Endothelial cell of umbilical vein (primary cell): ENCODE measurements at places on chromosomes 12 and 14. TPM values are rescaled to one million over a fixed set of nuclear protein-coding genes. Genes with fewer than 3 reads are reported as not detected.

The LRRIQ1 gene
- 0.06 and 0.08 TPM in 2 replicates for polyA plus RNA-seq

The IGFBP6 gene
- polyA plus RNA-seq, result 18.2 TPM in 2 replicates

The APAF1 gene
- polyA plus RNA-seq, result 6.2 and 7.2 TPM in 2 replicates

The PKP2 gene
- polyA plus RNA-seq, result 1.4 and 1.5 TPM in 2 replicates

GRCh38 chr12:28996688-28997087 is 152.4 kb upstream of the FAR2 start:
- DNase-seq, result no peak

DNA sequence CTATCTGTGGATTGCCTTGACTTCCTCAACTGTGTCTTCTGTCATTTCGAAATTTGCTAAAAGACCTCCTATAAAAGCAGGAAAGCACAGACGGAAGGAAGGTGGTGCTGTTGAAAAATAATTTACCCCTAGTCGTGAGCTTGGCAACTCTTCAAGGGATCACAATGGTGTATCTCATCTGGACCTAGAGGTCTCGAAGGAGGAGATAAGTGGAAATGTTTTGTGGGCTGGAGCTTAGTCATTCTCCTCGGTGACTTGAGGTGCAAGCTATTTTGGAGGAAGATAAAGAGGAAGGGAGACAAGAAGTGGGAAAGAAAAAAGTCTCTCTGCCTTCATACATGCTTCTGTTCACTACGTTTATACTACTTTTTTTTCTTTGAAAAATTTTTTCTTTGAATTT is 89.9 kb downstream of the FLRT2 start:
- no peak for DNase-seq

- DNase-seq, result no peak
Measured at GRCh38 chr12:47244835-47245234, 165.1 kb upstream of the AMIGO2 start.

DNA sequence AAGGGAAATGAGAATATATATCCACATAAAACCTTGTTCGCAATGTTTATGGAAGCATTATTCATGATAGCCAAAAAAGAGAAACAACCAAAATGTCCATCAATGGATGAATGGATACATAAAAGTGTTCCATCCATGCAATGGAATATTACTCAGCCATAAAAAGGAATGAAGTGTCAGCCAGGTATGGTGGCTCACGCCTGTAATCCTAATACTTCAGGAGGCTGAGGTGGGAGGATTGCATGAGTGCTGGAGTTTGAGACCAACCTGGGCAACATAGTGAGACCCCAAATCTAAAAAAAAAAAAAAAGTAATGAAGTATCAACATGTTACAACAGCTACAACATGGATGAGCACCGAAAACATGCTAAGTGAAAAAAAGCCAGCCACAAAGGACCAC is 23.6 kb upstream of the C12orf76 start:
- DNase-seq, result no peak

GRCh38 chr14:32565256-32565655 is 236.2 kb downstream of the AKAP6 start:
- peak; percentile 10 for DNase-seq

- no peak for DNase-seq
Measured at GRCh38 chr12:98127854-98128253, 387.5 kb upstream of the TMPO start.

DNA sequence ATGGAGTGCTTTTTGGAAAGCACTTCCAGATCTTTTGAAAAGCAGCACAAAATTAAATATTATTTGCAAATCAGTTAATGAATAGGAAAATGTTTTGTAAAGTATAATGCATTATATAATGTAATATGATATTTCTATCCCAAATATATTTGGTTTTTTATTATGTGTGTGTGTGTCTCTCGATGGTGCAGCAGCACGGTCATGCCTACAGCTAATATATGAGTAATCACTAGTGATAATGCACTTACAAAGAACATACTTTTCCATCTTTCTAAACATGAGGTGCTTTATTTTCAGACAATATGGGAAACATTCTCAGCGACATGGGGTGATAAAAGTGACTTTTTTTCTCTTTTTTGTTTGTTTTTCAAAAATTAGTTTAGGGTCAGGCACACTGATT is 1.3 kb upstream of the EEA1 start:
- DNase-seq, result no peak

DNA sequence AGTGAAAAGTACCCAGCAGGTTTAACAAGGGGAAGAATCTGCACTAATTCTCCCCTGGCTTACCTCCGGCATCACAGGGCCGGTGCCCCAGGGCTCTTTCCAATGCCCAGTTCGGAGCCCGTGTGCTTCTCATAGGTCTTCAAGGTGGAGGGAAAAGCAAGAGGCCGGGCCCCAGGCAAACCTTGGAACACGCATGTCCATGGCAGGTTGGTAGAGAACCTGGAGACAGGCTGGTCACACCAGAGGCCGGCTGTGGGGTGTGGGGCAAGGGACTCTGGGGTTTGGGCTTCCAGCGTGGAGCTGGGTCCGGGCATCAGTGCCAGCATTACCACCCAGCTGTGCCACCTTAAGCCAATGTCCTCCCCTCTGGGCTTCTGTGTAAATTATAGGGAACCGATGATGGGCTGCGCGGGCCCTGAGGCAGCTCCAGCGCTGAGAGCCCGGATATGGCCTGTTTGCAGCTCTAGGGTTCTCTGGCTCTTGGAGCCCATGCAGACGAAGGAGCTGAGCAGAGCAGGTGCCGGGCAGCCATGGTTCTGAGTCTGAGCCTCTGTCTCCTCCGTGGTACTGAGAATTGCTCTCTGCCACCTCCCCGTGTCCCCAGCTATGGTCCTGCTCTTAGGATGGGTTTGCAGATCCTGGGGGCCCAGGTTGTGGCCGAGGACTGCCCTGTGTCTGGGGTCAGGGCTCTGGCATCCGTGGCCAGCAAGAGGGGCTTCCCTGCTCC is 197.0 kb upstream of the C14orf180 start:
- DNase-seq, result no peak

DNA sequence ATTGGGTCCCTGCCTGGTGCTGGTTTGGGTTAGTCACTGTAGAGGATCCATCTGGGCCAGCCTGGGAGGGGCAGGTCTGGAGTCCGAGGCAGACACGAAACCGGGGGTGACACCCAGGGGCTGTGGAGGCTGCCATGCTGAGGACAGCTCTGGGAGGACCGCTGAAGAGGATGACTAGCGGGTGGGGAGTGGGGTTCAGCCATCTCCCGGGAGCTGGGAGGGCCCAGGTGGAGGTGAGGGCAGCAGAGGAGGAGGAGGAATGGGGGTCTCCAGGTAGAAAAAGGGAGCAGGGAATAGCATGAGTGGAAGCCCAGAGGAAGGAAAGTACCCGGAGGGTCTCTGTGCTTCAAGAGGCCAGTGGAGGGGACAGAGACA is 4.0 kb upstream of the DIO3 start:
- no peak for DNase-seq

DNA sequence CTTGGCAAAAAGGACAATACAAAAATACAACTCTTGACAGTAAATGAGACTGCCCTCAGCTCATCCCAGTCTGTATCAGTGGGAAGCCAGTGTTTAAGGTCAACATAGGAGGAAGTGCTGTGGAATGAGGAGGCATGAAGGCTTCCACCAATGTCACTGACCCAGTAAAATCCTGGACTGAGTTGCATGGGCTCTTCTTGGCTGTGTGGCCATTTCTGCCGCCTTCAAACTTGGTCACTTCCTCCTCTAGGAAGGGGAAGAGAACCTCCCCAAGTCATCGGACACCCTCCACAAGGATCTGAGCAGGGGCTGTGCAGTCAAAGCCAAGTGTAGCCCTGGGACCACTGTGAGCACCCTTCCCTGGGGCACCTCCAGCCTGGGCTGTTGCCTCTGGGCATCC is 11.9 kb downstream of the GPR68 start:
- no peak for DNase-seq
